ENCODE measurements at places on chromosomes 12 and 14.

- no peak for DNase-seq
Measured at GRCh38 chr14:68104518-68104917, 284.9 kb downstream of the RAD51B start.

DNA sequence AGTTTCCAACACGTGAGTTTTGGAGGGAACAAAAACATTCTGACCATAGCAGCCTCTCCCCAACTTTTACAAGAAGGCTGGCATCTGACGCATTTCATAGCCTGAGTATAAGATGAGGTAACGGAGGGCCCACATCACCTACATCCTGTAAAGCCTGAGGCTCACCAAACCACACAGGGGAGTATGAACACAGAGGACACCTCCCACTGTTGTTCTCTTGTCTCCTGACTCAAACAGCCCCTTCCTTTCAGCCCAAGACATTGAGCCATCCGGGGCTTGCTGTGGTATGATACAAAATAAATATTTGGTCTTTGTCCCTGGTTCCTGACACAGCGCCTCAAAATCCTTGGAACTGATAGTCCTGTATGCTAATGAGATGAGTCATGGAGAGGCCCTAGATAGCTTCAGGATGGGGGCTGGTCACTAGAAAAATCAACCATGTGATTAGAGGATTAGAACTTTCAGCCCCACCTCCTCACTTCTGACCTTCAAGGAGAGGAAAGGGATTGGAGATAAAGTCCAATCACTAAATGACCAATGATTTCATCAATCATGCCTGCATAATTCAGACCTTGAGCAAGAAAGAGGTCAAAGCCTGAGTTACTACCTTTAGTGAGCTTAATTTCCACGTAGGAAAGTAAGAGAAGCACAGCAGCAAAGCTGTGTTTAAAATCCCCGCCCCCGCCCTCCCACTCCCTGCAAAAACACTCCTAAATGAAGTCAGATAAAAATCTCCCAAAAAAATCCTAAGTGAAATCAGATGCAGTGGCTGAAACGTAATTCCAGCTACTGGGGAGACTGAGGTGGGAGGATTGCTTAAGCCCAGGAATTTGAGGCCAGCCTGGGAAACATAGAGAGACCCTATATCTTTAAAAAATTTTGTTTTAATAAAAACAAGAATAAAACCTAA lies 236.4 kb downstream of the PCNX1 start:
- peak; percentile 58 for DNase-seq

DNA sequence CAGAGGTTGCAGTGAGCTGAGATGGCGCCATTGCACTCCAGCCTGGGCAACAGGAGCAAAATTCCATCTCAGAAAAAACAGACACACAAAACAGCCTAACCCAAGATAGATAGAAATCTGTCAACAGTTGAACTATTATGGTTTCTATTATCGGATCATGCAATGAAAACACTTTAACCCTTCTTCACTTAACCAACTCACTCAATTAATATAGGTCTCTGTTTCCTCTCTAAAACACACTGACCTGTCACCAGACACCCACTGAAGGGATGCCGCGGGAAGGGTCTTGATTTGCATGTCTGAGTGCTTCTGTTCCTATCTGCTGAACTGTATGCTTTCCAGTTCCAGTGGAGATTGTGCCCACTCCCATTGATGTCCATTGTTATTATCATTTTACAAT lies 38.0 kb upstream of the NUDT4 start:
- no peak for DNase-seq

DNA sequence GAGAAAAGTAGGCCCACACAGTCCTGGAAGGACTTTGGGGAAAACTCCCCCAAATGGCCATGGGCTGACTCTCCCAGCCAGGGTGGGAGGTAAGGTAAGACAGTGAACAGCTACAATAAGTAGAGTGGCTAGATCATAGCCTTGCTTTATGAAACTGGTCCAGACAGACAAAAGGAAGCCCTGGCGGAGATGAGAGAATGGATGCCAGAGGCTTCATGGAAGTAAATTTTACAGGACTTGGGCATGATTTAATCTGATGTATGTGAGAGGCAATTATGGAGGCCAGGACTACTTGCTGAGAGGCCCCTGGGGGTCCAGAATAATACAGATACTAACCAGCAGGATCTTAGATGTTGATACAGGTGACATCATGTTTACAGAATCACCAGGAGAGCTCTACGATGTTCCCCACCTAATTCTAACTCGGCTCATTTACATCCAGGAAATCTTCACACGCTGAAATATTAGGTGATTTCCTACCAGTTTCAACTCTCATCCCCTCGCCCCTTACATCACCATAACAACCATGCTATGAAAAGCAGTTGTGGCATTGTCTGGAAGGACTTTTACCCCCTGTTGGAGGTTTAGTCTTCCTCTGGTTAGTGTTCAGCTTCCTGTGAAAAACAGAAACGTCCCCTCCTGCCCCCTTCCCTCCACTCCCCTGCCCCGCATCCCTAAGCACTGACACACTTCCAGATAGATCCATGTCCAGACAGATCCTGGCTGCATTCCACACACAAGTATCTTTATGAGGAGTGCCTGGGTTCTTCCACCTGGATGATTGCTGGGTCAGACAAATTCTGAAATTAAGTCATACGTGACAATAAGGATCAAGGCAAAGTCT lies 39.5 kb upstream of the NT5DC3 start:
- DNase-seq, result no peak

DNA sequence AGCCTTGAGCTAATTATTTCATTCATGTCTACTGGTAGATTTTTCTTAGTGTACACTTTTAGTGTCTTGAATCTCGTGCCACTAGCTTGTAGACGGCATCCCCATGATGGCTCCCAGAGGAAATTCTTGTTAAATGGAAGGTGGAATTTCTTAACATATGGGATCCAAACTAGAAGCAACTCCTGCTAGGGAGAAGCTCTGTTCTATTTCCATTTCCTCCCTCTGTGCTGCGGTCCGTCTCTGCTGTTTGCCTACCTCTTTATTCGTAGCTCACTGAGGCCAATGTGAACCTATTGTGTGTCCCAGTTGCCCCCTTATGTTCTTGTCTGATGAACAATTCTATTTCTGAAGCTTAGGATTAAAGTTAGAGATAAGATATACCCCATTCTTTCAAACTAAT lies 588 bp downstream of the PIK3C2G start:
- DNase-seq, result no peak

- peak; percentile 19 for DNase-seq
Measured at GRCh38 chr12:62217466-62218194, 42.6 kb upstream of the USP15 start.

DNA sequence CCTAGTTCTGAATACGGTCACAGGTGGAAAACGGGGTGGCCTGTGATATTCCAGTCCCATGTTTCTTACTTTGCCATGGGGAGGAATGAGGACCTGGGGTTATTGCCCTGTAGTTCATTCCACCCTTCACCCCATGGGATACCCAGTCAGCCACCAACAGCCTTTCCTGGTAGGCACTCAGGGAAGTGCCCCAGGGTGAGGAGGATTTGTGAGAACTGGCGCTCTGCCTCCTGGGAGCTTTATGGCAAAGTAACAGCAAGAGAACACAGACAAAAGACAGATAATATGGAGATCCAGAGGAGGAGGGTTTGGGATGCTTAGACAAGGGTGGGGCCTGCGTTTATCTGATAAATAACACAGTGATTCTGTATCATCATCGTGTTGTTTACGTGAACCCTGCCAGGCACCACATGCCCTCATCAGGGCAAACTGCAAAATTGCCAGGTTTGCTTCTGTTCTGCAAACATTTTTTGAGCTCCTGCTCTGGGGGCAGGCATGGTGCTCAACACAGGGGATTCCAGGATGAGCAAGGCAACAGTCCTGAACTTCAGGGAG lies 223.5 kb downstream of the SLC41A2 start:
- no peak for DNase-seq

DNA sequence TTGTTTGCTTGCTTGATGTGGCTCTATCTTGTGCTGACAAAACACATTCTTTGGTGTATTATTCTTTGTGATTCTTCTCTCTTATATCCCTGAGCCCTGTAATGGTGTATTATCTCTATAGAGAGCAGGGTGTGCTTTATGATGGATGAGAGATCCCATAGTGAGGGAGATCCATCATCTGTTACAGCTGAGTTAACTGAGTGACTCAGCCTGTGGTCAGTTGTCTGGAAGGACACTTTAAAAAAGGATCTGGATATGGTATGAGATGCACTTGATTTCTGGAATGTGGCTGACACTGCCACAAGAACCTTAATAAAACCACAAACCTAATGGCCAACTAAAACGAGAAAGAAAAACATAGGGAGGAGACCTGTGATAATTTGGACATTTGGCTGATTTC lies 461.4 kb upstream of the SYT1 start:
- no peak for DNase-seq

GRCh38 chr14:37558740-37559139 lies 36.3 kb downstream of the FOXA1 start:
- DNase-seq, result no peak

GRCh38 chr12:96170328-96170727 lies 23.8 kb upstream of the ELK3 start:
- peak; percentile 56 for DNase-seq

- DNase-seq, result no peak
Measured at GRCh38 chr14:86518298-86518697, 988.4 kb downstream of the FLRT2 start.

DNA sequence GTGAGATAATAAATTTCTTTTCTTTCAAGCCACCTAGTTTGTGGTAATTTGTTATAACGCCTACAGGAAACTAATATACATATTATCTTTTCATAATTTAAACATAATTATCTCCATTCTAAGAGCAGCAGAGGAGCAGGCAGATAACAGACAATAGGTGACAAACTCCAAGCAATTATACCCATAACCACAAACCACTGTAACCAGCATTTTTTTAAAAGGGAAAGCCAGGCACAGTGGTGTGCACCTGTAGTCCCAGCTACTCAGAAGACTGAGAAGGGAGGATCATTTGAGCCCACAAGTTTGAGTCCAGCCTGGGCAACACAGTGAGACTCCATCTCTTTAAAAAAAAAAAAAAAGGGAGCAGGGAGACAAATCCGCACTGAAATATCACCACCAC lies 54.9 kb downstream of the ATF7 start:
- DNase-seq, result no peak

DNA sequence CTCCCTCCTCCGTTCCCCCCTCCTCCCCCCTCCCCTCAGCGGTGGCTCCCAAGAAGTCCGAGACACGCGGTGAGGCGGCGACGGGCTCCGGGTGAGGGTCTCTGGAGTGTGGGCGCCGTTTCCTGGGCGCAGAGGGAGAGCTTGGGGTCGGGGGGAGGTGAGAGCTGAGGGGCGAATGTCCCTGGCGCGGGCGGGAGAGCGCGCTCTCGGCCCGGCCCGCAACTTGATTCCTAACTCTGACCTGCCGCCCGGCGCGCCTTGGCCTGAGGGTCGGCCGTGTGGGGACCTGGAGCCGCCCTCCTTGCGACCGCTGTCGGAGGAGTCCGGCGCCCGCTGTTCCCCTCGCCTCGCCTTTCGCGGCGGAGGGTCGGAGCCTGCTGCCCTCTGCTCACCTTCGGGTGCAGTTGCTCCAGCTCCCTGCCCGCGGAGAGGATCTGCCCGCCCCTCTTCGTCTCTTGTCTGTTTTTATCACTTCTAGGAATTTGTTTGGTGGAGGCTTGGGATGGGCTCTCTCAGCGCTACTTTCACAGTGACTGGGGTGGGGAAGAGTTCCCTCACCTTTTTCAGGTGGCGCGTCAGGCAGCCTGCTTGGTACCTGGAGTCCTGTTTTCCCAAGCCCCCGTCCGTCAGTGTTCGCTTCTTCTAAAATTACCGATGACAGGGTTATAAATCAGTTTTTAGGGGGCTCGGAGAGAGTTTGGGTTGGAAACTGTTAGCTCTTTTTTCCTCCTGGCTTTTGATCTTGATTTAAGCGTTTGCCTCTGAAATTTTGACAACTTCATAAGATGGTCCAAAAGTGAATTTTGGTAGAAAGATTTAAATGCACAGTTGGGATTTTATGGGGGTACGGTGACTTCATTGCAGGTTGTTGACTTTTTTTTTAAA lies 495 bp downstream of the ADIPOR2 start:
- DNase-seq, result peak; percentile 21

DNA sequence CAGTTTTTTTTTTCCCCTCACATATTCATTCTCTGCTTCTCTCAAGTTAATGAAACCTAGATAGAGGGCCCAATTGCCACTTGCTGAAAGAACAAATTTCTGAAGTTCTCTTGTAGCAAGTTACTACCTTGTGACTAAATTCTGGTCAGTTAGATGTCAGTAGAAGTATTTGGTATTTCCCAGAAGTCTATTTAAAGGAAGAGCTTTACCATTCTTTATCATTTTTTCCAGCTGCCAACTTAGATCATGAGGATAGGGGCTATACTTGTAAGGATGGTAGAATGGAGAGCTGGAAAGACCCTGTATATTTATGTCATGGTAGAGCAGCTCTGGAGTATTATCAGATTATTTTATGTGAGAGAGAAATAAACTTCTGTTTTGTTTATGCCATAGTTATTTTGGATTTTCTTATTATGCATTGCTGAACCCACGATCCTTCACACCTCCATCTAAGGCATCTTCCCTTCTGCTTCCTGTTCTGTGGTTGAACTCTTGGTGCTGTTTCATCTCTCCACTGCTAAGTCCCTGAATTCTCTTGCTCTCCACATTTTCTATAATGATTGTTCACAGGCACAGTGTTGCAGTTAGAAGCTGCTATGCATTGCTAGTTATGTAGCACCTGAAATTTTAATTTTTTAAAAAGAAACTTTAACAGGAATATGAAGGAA lies 25.9 kb downstream of the FUT8 start:
- DNase-seq, result no peak

- DNase-seq, result no peak
Measured at GRCh38 chr12:89736995-89737394, 28.4 kb upstream of the ATP2B1 start.

- DNase-seq, result no peak
Measured at GRCh38 chr14:55109836-55110235, 19.2 kb upstream of the LGALS3 start.

GRCh38 chr12:76190299-76190698 lies 105.8 kb upstream of the NAP1L1 start:
- DNase-seq, result no peak

DNA sequence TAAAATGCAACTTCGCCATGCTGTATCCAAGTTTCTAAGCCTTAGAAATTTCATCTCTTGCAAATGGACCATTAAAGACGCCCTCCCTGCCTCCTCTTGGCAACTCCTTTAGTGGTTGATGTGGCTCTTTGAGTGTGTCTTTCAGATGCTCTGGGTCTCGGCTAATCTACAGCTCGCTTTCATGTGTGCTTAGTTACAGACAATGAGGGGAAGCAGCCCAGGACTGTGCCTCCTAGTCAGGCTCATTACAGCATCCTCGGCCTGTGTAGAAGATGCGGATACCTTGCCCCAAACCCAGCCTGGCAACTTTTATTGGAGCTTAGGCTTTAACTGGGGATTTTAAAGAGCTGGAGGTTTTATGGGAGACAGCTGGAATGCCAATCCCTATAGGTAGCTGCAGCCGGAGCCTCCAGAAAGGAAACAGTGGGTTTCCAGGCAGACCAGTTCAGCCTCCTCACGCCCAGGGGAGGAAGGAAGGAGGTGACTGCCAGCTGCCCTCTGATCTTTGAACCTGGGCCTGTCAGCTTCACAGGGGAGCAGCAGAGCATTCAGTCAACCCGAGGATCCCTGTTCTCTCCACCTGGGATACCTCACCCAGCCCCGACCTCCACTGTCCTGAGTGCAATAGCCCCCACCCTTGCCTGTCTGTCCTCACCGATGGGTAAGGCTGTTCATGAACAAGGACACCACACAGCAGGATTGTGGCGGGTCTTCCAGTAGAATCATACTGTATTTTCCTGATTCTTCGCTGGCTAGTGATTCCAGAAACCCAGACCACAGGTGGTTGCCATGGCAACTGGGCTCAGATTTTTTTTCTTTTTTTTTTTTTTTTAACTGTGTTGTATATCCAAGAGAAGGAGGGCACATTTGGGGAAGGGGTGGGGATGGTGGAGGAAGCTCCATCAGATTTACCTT lies 638.5 kb downstream of the MED13L start:
- no peak for DNase-seq

Measured in suppressor macrophage (primary cell).